Stimulated activated CD8-positive, alpha-beta memory T cell treated with anti-CD3 and anti-CD28 coated beads, Interleukin-2, amount 100 ng/mL, for 1 hour (primary cell): ENCODE measurements at places on chromosomes 1 and 21.

GRCh38 chr1:43044572-43045361 is 86.1 kb upstream of the SLC2A1 start:
- DNase-seq, result no peak

DNA sequence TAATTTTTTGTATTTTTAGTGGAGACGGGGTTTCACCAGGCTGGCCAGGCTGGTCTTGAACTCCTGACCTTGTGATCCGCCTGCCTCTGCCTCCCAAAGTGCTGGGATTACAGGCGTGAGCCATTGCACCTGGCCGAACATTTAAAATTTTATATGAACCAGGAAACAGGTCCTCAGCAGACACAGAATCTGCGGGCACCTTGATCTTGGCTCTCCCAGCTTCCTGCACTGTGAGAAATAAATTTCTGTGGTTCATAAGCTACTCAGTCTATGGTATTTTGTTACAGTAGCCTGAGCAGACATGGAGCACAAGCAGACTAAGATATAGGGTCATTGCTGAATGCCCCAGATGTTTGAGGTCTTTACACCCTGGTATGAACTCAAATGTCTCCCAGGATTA is 23.6 kb upstream of the CTH start:
- DNase-seq, result no peak

GRCh38 chr1:226580625-226581270 is 32.2 kb downstream of the STUM start:
- no peak for DNase-seq

DNA sequence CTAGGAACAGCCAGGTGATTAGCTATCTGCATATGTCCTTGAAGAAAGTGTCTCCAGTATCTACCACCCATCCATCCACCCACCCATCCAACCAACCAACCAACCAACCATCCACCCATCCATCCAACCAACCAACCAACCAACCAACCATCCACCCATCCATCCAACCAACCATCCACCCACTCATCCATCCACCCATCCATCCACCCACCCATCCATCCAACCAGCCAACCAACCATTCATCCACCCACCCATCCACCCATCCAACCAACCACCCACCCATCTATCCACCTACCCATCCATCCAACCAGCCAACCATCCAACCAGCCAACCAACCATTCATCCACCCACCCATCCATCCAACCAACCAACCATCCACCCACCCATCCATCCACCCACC is 12.1 kb downstream of the C21orf58 start:
- DNase-seq, result no peak

DNA sequence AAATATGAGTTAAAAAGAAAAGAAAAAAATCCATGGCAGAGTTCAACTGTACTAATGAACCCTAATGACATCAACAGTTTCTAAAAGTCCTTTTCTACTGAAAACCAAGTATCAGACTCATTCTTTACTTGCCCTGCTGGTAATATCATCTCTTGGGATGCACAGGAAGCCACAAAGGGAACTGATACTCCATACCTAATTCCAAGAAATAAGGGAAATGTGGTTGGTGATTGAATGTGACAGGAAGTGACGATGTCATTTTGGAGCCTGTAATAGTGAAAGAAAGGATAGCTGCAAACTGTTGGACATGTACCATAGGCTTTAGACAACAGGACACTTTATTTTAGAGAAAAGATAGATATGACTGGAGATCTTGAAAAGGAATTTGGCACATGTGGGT is 98.7 kb upstream of the VAV3 start:
- DNase-seq, result no peak

DNA sequence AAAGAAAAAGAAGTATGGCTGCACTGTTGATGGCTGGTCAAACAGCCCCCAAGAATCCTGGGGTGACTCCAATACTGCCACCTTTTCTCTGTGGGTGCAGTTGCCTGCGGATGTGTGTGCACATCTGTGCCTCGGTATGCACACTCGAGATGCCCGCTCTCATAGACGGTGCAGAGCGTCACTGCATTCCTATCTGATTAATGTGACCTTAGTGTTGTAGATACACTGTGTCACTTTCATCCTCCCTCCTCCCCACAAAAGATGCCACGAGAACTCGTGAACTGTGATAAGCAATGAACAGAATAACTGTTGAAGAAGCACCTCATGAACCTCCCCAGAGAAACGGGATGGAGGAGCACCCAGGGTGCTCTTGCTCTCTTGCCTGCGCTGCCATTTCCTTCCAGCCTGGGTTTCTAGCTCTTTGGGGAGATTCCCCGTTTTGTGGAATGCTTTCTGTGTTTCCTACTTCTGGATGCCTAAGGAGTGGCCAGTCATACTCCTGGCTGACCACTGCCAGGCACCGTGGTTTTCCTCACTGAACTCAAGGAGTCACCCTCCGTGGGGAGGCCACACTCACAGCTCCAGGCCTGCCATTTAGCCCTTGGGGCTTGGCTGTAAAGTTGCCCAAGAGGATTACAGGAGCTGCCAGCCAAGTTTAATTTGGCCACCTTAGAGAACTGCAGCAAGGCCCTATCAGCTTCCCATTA is 32.0 kb downstream of the NTPCR start:
- DNase-seq, result no peak

DNA sequence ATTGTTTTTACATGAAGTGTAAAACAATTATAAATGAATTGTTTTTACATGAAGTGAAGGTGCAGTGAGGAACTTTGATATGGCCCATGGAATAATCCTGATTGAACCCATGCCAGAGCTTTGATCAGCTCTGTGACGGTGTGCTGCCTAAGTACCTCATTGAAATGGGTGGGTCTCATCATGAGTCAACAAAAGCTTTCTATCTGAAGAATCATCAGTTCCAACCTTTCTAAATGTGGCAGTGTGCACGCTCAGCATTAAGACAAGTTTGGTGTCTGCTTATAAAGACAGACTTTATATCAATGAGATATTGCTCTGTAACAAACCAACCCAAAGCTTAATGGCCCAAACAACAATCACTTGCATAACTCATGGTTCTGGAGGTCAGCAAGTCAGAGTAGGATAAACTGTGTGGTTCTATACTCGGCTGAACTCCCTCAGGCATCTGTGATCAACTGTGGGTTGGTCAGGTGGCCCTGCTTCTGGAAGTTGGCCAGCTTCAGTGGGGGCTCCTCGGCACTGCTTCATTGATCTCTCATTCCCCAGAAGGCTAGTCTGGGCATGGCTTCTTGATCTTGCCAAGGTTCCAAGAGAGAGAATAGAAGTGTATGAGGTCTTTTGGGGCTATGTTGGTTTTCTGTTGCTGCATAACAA is 258.0 kb downstream of the LTN1 start:
- DNase-seq, result no peak

DNA sequence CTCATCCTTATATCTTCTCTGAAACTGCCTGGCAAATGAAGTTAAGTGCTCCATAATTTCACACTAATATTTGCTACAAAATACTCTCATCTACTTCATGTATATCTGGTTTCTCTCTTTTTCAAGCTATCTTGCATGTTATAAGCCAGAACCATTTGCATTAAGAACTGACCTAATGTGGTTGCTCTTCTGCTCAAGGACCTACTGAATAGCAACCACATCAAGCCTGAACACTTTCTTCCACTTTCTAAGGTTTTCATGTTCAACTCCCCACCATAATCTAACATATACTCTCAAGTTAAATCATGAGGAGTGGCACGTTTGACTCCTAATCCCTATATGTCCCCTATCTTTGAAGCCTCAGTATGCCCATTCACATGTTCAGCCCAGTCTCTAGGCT is 27.2 kb downstream of the RGS1 start:
- DNase-seq, result no peak

GRCh38 chr1:111801071-111801850 is 45.6 kb downstream of the DDX20 start:
- no peak for DNase-seq

GRCh38 chr1:187877220-187877619 is 1048.5 kb downstream of the PLA2G4A start:
- no peak for DNase-seq
